ENCODE measurements at places on chromosomes 1 and 21.

DNA sequence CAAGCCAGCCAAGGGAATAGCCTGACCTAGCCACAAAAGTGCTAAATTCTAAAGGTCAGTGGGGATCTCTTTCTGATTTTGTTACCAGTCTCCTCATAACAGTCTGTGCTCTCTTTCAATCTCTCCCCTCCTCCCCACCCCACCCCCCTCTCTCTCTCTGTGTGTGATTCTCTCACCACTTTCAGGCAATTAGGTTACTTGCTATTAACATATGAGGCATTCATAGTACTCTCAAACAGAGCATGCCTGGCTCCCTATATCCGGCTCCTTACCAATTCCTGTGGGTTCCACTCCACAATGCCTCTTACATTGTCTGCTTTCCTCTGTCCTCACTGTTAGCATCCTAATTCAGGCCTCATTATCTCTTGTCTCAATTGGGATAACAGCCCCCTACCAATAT is 464.3 kb upstream of the DEPDC1 start:
- no peak for DNase-seq

DNA sequence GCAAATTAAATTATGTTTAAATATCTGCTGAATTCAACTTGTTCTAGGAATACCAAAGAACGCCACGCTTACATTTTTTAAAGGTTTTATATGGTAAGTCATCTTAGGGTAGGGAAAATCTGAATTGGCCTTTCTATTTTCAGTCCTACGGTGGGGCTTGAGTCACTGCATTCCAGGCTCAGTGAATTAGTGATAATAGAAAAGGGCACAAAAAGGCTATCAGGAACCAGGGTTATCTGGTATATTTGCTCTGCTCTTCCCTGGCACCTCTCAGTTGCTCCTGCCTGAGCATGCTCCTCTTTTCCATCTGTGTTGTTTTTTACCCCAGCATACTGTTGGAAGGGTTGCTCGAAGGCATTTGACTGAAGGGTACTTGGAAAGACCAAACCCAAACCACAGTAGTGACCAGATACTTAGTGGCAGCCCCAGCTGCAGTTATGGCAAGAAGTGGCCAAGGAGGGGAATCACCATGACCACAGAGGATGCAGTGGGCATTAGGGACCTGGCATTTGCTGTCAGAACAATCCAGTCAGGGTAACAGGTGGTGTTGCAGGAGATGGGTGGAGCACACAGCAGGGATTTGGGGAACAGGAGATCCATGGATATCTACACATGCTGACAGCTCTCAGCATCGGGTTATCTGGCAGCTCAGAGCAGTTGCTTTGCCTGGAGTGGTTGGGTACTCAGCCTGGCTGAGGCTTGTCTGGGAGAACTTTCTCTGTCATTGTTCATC is 2.3 kb downstream of the OVAAL start:
- no peak for DNase-seq

- DNase-seq, result no peak
Observed at GRCh38 chr1:161374373-161374772, 6.7 kb upstream of the CFAP126 start.

GRCh38 chr1:115506518-115506917 is 135.3 kb upstream of the VANGL1 start:
- no peak for DNase-seq

- DNase-seq, result no peak
Observed at GRCh38 chr1:11806307-11806936, 431 bp downstream of the CLCN6 start.

DNA sequence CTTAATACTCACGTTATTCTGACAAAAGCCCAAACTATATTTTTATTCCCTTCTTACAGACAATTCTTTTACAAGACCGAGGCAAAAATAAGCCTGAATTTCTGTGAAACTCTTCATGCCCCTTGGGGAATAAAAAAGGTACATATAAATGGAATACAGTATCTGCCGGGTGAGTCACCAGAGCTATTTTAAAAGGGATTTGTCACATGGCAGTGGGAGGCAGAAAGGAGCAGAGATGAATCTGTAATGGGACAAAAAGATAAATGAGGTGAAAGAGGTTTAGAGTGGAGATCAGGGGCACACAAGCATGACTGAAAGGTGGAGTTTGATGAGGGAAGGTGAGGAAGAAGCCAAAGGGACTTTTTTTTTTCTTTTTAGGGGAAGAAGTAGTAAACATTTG is 8.8 kb downstream of the XCL1 start:
- DNase-seq, result no peak

- no peak for DNase-seq
Observed at GRCh38 chr1:60488847-60489246, 415.3 kb upstream of the C1orf87 start.

DNA sequence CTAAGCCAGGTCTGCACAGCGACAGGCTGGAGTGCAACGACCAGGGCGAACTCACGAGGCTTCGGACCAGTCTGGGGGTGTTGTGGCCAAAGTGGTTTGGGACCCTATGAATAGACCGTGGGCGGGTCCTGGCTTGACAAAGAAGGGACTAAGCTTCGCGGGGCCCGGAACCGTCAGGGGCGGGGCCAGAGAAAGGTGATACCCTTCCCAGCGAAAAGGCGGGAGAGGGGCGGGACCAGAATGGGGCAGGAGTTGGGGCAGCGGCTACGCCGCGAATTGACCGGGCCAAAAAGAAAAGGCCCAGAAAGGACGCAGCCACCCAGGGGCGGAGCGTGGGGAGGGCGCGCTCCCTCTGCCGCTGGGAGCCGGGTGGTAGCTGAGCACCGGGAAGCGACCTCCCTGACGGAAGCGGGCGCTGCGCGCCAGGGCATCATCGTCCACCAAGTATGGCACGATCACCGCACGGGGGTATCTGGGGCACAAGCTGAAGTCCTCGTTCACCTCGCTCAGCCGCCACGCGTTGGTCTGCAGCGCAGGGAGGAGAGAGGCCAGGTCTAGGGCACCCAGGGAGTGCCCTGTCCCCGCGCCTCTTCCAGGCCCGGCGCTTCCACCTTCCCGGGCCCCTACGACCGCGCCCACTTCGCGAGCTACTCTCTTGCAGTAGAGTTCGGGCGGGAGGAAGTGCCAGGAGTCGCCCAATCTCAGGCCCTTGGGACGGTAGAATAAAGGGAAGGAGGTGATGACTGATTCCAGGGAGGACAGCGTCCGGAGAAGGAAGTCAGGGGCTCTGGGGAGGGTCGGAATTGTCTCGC is 6.7 kb upstream of the FAM167B start:
- DNase-seq, result peak; percentile 44

DNA sequence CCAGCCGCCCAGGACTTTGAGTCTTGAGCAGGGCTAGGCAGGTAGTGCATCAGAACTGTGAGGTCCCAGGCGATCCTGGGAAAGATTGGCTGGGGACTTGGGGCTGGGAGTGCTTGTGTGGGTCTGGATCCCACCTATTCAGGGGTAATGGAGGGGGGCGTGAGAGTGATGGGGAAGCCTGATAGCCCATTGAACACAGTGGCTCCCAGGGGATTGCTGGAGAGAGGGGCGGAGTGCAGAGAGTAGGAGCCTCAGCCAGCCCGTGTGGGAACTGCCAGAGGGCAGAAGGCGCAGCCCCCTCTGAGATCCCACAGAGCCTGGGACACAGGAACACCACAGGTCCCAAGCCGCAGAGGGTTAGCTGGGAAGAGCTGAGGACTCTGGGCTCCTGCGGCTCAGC is 19.3 kb upstream of the PDZK1IP1 start:
- DNase-seq, result no peak

GRCh38 chr1:117587499-117588356 is 18.1 kb upstream of the TENT5C start:
- DNase-seq, result no peak

GRCh38 chr1:15941899-15942660 is 33.8 kb downstream of the ZBTB17 start:
- no peak for DNase-seq

- no peak for DNase-seq
Observed at GRCh38 chr1:204726478-204726877, 40.9 kb upstream of the LRRN2 start.

GRCh38 chr1:110053552-110054428 is 16.7 kb downstream of the ALX3 start:
- peak; percentile 82 for DNase-seq

DNA sequence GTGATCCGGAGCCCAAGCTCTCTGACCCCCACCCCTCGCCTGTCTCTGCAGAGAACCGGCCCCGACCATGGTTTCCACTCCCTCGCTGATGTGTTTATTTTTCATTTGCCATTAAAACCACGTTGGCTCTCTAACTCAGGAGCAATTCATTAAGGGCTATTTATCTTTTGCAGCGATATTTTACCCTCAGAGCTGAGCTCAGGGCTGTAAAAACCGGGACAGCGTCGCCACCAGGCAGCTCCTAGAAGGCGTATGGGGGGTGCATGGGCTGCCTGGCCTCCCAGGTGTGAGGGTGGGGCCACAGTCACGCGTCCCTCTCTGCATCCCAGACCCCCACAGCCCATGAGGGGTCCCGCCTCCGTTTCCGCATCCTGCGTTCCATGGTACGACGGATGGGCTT is 71.4 kb downstream of the PRDM16 start:
- no peak for DNase-seq

GRCh38 chr1:23424293-23425192 is at the start of gene TCEA3:
TSS of gene TCEA3 (minus strand) at chr1:23424748. CDS start at chr1:23424633, 115 bp downstream.
- DNase-seq, result peak; percentile 32

DNA sequence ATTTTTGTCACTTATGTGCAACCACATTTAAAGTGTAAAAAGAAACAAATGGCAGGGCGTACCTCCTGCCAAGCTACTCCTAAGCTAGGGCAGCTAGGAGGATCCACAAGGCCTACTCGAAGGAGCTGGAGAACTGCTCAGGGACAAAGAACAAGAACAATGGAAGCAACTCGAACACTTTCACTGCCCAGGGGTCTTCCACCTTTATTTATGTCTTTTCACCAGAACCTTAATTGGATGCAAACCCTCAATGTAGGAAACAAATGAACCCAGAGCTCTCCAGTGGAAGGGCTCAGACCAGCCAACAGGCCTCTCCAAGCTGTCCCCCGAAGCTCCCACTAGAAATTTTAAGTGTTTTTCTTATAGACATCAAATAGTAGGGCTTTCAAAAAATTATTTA is 39.9 kb downstream of the C1orf198 start:
- no peak for DNase-seq

- no peak for DNase-seq
Observed at GRCh38 chr1:182561456-182561855, 27.6 kb downstream of the RNASEL start.

DNA sequence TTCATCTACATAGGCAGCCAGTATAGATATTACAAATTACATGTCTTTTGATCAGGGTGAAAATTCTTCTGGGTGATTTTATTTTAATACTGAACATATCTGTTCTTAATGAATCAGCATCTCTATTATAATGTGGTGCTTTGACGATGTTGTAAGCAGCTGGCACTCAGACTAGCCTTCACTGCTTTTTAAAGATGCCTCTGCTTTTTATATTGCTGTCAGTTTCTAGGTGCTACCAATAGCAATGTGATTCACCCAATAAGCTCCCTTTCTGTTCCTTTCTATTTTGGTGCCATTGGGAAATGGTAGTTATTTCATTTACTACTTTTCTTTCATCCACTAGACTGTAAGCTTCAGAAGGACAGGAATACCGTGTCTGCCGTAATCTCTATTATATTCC is 11.1 kb upstream of the ANGPTL1 start:
- no peak for DNase-seq

- no peak for DNase-seq
Observed at GRCh38 chr1:165531021-165531420, 12.8 kb upstream of the LRRC52 start.

DNA sequence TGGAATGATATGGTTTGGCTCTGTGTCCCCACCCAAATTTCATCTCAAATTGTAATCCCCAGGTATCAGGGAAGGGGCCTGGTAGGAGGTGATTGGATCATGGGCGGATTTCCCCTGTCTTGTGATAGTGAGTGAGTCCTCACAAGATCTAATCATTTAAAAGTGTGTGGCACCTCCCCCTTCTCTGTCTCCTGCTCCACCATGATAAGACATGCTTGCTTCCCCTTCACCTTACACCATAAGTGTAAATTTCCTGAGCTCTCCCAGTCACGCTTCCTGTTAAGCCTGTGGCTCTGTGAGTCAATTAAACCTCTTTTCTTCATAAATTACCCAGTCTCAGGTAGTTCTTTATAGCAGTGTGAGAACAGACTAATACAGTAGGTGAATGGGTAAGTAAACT is 109.3 kb downstream of the DMRTB1 start:
- DNase-seq, result no peak

DNA sequence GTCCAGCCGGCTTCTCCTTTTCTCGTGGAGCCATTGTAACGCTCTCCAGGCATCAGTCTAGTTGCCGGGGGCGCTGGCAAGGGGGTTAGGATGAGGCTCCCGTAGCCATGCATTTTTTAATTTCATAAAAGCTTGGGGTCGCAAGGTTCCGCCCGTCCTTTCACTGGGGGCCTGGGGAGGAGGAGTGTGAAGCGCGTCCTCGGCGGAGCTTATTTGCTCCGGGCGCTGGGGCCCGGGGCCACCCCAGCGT is 1.6 kb downstream of the ADGRL2 start:
- DNase-seq, result no peak

GRCh38 chr1:9439074-9439761 is 100.0 kb upstream of the SLC25A33 start:
- no peak for DNase-seq

DNA sequence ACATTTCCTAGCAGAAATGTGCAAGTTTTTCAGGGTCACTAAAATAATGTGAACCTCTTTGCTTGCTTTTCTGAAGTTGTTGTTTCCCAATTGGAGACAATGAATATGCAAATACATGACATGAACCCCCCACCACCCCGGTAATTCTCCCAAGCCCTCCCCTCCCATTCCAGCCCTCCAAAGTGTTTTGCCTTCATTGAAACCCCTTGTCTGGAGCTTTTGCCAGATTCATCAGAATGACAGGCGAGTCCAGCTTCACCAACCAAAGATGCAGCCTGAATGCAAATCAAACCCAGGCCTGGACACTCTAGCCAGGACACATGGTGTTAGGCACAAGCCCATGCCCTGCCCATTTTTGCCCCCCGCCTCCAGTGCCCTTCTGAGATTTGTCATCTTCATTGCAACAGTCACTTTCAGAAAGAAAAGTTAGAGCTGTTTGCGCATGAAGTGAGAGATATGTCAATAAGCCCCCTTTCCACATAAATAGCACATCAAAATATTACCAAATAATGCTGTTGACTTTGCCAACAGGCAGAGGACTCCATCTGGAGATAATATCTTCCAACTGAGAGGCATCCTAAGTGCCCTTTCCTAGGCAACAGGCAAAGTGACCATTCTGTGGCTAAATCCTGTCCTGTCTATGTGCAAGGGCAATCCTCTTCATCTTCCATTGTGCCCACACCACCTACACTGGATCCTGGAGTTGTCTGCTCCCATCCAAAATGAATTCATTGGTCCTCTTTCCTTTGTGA is 145.6 kb upstream of the NFIA start:
- DNase-seq, result no peak

DNA sequence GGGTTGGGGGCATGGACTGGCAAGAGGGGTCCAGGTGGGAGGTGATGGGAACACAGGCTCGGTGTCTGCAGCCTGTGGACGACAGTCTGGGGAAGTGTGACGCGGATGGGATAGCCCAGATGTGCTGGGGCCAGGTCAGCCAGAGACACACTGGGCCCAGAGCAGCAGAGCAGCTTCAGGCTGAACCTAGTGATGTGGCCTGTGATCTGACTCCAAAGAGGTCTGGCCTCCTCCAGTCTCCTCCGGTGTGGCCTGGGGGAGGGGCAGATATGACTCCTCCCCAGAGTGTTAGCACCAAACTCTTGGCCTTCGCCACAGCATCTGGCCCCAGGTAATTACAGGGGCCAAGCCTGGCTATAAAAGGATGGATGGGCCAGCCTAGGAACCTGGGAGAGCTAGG is 13.5 kb downstream of the EFNA3 start:
- DNase-seq, result no peak
